Stimulated activated CD8-positive, alpha-beta memory T cell treated with anti-CD3 and anti-CD28 coated beads, Interleukin-2, amount 100 ng/mL, for 48 hours (primary cell): ENCODE measurements at places on chromosomes 7 and 10.

DNA sequence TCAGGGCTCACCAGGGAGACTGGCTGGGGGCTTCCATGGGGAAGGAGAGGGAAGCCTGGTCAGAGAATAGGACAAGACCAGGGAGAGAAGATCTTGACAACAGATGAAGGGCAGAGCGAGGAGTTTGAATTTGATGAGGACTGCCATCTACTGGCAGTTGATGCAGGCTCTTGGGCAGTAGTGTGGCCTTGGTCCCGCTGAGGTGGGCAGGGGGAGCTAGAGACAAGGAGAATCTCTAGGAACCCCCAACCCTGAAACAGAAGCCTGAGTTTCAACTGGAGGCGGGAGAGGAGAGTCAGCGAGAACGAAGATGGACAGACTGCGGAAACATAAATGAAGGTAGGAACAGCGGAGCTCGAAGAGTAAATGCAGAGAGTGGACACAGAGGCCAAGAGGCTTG is 81.0 kb downstream of the PPP1R3C start:
- no peak for DNase-seq

GRCh38 chr7:151031011-151031410 is 2.8 kb downstream of the ABCB8 start:
- no peak for DNase-seq

- DNase-seq, result no peak
Observed at GRCh38 chr10:31188792-31189406, 130.1 kb upstream of the ZEB1 start.

GRCh38 chr10:54124209-54124885 is 676.7 kb downstream of the PCDH15 start:
- DNase-seq, result no peak

GRCh38 chr7:139358541-139359365 is 941 bp upstream of the LUC7L2 start:
- DNase-seq, result peak; percentile 21

DNA sequence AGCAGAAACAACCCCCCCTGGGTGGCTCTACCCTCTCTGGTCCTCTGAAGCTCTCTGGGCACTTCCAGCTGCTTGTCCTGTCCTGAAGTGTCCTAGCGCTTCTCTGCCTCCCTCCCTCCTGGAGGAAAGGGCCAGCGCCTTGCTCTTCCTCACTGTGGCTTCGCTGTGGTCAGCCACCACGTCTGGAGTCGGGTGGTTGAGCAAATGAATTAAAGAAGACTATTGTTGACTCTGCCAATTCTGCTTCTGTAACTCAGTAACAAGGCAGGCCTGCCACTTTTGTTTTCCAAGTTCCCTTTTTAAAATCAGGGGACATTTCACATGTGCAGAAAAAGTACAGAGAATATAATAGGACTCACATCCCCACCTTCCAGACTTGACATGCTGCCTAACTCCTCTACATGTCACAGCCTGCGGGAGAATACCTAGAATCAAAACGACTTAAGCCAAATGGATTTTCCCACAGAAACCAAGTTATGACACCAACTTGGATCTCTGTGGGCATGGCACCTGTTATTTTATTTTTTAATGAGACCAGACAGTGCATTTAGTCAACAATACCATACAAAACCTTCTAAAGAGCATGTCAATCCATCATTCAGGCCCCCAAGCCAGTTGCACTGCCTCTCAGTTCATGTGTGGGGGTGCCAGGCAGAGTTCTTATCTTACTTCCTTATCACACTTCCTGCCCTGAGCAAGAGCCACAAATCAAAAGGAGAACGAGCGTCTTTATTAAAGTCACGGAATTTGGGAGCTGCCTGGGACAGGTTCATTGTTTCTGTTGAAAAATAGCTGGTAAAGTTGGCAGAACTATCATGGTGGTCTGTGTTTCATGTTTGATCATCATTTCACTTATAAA is 6.8 kb downstream of the FFAR4 start:
- DNase-seq, result no peak

DNA sequence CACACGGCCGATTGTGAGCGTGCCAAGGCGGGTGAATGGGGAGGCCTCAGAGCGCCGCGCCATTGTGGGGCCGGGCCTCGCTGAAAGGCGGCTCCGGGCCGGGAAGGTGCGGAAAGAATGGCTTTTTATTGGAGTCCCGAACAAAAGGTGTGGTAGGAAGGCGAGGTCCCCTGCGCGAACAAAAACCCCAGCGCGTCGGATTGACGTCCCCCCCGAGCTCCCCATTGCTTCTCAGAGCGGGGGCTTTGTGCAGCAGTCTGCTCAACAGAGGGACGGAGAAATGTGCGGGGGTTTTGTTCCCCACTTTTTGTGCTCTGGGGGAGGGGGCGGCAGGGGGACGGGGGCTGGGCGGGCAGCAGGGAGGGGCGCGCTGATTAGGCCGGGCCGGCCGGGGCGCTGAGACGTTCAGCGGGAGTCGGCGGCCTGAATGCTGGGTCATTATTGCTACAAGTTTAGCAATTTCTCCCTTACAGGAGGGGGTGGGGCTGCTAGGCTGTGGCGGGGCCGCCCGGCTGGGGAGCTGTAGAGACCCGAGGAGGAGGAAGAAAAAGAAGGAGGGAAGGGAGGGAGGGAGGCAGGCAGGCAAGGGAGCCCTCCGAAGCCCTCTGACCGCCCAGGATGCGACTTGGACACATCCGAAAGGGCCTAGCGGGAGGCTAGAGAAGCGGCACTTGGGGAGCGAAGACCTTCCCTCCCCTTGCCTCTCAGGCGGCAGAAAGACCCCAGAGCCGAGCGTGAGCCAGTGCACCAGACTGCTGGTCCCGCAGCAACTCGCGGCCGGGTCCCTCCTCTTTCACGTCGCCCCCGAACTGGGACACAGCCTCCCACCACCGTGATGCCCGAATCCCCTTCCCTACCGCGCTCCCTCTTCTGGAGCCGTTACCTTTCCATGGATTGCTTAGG is 4.6 kb downstream of the NKX2-3 start:
- no peak for DNase-seq

- no peak for DNase-seq
Observed at GRCh38 chr7:18179093-18179492, 151.4 kb upstream of the PRPS1L1 start.

GRCh38 chr10:42836771-42837468 is 54.3 kb downstream of the BMS1 start:
- DNase-seq, result no peak

DNA sequence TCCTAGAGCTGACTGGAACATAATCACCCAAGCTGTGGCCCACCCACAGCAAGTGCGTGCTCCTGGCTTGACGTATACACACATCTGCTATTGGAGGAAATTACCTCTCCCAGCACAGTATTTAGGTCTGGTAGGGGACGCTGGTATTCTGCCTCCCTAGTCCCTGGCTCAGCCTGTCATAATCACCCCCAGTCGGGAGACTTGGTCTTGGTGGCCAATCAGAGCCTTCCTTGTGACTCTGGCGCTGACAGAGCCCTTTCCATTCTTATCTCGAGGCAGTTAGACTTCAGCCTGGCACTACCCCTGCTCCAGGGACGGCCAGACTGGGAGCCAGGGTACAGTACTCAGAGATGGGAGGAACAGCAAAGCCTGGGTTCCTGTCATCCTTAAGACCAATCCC is 14.3 kb upstream of the PRKAG2 start:
- DNase-seq, result no peak

DNA sequence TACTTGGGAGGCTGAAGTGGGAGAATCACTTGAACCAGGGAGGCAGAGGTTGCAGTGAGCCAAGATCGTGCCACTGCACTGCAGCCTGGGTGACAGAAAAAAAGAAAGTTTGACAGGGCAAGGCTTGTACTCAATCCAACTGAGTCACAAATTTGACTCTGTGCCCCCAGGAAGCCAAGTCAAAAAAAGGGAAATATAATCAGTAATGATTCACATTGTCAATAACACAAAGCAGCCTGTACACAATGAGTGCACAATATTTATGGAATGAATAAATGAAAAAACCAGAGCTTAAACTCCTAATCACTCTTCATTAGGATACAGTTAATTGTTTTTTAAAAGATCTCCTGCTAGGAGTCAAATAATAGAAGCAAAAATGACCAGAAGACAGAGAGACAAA is 6.4 kb downstream of the NAPEPLD start:
- no peak for DNase-seq

DNA sequence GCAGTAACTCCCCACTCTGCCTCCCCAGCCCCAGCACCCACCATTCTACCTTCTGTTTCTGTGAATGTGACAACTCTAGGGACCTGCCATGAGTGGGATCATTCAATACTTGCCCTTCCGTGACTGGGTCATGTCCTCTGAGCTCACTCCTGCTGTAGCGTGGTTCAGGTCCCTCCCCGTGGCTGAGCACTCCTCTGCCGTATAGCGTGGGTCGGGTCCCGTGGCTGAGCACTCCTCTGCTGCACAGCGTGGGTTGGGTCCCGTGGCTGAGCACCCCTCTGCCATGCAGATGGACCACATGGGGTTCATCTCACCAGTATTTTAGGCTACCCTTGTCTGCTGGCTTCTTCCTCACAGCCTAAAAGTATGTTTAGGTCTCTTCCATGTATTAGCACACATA is 43.0 kb downstream of the INSIG1 start:
- no peak for DNase-seq

GRCh38 chr7:151823566-151824372 is 53.1 kb downstream of the PRKAG2 start:
- DNase-seq, result no peak

DNA sequence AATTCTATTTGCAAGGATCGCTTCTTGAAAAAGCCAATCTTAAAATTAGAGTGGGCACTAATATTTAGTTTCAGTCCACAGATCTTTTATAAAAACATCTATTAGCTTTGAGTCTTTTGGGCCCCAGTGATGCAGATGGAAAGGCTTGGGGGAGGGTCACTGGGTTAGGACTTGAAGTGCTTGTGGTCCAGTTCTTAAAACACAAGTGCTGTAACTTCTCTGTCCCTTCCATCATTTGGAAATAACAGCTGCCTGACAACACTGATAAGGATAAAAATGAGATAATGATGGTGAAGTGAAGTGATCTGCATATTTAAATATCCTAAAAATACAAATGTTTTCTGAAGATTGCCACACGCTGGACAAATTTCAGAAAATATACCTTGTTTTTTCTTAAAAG is 37.1 kb upstream of the ZRANB1 start:
- DNase-seq, result no peak

GRCh38 chr10:121078036-121078435 is 226.9 kb downstream of the WDR11 start:
- DNase-seq, result no peak

- DNase-seq, result no peak
Observed at GRCh38 chr10:69500864-69501468, 49.7 kb downstream of the TSPAN15 start.

DNA sequence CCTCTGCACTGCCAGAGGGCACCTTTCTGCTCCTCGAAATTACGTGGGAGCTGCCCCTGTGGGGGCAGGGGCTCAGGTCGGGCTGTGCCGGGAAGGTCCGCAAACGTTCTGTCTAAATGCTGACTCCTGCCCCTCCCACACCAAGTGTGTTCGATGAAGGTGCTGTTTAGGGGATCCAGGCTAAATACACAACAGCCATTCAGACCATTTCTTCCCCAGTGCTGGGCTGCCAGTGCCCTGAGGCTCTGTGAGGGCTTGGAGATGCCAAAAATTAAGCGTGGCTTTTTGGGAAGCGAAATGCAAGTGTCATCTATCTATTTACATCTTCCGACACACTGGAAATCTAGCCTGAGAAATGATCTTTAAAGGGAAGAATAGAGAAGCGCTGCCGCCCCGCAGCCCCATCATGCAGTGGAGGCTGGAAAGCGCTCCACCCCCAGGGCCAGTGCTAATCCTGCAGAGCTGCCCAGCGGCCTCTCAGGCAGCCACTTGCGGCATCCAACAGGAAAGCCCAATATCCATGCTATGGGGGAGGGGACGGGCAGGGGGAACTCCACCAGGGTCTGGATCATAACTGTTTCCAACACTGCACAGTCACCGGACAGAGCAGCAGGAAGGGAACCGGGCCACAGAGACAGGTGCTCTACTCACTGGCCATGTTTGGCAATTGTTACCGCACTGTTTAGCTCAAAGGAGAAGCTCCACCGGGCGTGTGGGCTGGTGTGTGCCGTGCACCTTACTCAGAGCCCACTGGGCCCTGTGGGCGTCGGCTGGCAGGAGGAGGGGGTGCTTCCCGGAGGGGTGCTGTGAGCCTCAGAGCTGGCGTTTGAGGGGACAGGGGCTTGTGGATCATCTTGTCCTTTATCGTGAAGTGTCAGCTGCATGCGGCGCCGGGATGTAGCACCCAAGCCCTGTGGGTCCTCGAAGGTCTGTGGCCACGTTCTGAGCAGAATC is 205.5 kb downstream of the DNAJB6 start:
- no peak for DNase-seq

- DNase-seq, result no peak
Observed at GRCh38 chr10:112382515-112383235, 8.8 kb downstream of the ACSL5 start.

GRCh38 chr7:100546129-100546925 is 7.3 kb downstream of the AGFG2 start:
- no peak for DNase-seq

DNA sequence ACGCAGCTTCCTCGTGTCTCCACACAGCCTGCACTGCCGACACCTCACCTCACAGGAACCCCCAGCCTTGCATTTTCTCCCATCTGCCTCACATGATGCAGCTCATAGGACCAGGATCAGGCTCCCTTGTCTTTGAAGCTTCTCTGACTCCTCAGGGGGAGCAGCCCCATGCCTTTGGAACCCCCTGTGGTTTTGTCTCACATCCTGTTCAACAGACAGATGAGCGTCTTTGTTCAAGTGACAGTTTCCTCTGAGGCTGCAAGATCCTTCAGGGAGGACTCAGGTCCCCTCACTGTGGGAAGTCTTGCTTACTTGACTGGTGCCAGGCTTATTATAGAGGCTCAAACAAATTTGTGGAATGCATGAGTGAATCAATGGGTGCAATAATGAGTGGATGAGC is 667.1 kb downstream of the INHBA start:
- no peak for DNase-seq

- DNase-seq, result no peak
Observed at GRCh38 chr7:27316311-27316710, 73.7 kb downstream of the EVX1 start.

- no peak for DNase-seq
Observed at GRCh38 chr7:73799282-73800141, 29.4 kb upstream of the CLDN3 start.

GRCh38 chr10:61612450-61612849 is 50.3 kb upstream of the CABCOCO1 start:
- DNase-seq, result no peak
